ENCODE measurements at places on chromosomes 6 and 20. TPM values are rescaled to one million over a fixed set of nuclear protein-coding genes. Genes with fewer than 3 reads are reported as not detected.

POLH gene
- 18.3 TPM for total RNA-seq

PHACTR1 gene
- 2.5 TPM for total RNA-seq

SOX12 gene
- total RNA-seq, result 16.0 TPM

TOX2 gene
- 50.5 TPM for total RNA-seq

PLCB1 gene
- 1.7 TPM for total RNA-seq

NR2E1 gene
- total RNA-seq, result not detected
